ENCODE measurements at places on chromosomes 11 and 22.
A peak's percentile ranks its signal among the peaks of the same experiment; 100 is the strongest.

GRCh38 chr22:46001426-46002106 is 24.6 kb upstream of the WNT7B start:
- no peaks in the 10 kb centered on the region for H3K36me3 ChIP-seq
- H3K27me3 ChIP-seq, result no peaks in the 10 kb centered on the region
- H3K4me3 ChIP-seq, result no peak overlapping the region
- H3K4me1 ChIP-seq, result no peaks in the 10 kb centered on the region
- H3K27ac ChIP-seq, result peak overlapping the region; percentile 22

- no peak for DNase-seq
- no peak overlapping the region for H3K27ac ChIP-seq
- H3K4me1 ChIP-seq, result no peaks in the 10 kb centered on the region
Measured at GRCh38 chr11:87002918-87003317, 34.8 kb upstream of the TMEM135 start.

DNA sequence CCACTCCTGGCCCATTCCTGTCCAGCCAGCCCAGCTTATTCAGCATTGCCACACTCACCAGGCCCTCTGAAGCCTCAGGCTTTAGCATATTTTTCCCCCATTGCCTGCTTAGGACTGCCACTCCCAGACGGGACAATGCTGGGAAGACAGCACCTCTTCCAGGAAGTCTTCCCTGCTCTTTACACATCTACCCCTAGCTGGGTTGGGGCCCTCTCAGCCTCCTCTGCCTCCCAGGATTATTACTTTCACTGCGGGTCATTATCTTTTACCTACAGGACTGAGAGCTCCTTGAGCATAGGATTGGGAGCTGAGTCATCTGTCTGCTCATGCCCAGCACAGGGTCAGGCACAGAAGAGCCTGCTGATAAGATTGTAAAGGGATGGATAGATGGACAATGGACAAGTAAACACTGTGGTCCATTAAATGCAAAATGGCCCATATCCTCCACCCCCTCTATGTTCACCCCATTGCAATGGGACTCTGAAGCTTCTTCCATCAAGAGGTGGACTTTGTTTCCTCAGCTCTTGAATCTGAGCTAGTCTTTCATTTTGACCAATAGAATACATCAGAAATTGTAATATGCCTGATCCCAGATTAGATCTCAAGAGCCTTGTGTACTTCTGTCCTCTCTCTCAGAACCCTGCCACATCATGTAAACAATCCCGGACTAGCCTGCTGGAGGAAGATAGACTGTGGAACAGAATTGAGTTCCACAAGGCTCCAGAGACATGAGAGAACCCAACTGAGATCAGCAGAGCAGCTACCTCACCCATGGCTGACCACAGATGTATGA is 32.0 kb upstream of the LRRC32 start:
- no peak overlapping the region for H3K4me3 ChIP-seq
- no peak for DNase-seq
- no peaks in the 10 kb centered on the region for H3K27me3 ChIP-seq
- no peak overlapping the region for H3K27ac ChIP-seq
- H3K4me1 ChIP-seq, result no peaks in the 10 kb centered on the region

DNA sequence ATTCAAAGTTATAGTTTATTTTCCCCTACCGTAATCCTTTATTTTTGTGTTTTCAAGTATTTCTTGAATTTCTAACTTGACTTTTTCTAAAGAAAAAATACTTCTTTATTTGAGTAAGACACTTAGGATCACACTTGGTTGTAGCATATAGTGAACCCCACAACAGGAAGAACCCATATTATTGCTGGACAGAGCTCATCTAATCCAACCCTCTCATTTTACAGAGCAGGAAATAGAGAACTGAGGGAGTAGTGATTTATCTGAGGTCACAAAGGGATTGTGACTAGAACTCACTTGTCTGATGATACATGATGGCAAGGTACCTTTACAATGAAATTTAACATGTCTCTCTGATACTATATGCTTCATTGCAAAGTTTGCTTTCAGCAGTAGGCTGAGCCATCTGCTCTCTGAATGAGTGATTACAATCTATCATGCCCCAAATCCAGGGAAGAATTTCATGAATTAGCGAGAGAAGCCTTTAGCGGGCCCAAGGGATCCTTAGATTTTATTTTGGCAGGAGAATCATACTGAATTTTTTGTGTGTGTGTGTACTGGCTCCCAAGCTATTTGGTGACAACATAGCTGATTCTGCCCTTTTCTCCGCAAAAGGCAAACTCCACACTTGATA is 9.8 kb downstream of the SLC17A6 start:
- H3K27me3 ChIP-seq, result peaks cover 16% of the 10 kb centered on the region
- no peak overlapping the region for H3K4me3 ChIP-seq
- peak; percentile 25 for DNase-seq
- H3K36me3 ChIP-seq, result no peaks in the 10 kb centered on the region
- no peak overlapping the region for H3K27ac ChIP-seq
- H3K4me1 ChIP-seq, result no peaks in the 10 kb centered on the region

DNA sequence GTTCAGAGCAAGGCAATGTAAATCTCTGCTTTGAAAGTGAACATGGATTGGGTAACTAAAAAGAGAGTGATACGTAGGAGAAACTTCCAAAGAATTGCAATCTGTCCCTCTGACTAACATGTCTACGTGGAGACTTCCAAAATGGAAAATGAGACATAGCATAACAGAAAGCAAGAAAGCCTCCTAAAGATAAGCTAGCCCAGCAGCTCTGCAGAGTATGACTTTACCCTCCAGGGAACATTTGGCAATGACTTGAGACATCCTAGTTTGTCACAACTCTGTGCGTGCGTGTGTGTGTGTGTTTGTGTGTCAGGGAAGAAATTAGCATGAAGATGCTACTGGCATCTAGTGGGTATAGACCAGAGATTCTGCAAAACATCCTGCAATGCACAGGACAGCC is 817.4 kb downstream of the NTM start:
- DNase-seq, result no peak
- H3K27me3 ChIP-seq, result no peaks in the 10 kb centered on the region
- H3K27ac ChIP-seq, result no peak overlapping the region
- no peaks in the 10 kb centered on the region for H3K36me3 ChIP-seq

DNA sequence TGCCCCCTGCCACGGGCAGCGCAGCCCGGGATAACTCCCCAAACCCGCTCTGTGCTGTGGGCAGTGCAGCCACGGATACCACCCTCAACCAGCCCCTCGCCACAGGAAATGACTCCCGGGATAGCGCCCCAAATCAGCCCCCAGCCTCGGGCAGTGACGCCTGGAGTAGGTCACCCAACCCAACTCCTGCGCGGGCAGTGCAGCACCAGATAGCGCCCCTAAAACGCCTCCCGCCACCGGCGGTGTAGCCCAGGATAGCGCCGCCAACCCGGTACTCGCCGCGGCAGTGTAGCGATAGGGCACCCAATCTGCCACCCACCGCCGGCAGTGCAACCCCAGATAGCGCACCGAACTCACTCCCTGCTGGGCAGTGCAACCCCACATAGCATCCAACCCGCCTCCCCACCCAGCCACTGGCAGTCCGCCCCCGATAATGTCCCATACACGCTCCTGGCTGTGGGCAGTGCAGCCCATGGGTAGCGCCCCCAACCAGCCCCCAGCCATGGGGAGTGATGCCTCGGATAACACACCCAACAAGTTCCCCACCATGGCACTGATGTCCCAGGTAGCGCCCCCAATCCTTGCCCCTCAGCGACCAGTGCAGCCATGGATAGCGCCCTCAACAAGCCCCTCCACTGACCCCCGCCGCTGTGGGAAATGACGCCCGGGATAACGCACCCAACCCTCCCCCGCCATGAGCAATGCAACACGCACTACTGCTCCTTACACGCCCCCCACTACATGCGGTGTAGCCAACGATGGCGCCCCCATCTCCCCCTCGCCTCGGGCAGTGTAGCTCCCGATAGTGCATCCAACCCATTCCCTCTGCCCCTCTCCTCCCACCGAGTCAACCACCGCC is 1.5 kb downstream of the RFPL2 start:
- H3K4me1 ChIP-seq, result no peaks in the 10 kb centered on the region
- DNase-seq, result no peak
- no peaks in the 10 kb centered on the region for H3K27me3 ChIP-seq
- no peak overlapping the region for H3K4me3 ChIP-seq

GRCh38 chr11:133677387-133677786 is 145.1 kb upstream of the OPCML start:
- no peak overlapping the region for H3K4me3 ChIP-seq
- no peaks in the 10 kb centered on the region for H3K27me3 ChIP-seq
- H3K36me3 ChIP-seq, result no peaks in the 10 kb centered on the region
- DNase-seq, result peak; percentile 53

DNA sequence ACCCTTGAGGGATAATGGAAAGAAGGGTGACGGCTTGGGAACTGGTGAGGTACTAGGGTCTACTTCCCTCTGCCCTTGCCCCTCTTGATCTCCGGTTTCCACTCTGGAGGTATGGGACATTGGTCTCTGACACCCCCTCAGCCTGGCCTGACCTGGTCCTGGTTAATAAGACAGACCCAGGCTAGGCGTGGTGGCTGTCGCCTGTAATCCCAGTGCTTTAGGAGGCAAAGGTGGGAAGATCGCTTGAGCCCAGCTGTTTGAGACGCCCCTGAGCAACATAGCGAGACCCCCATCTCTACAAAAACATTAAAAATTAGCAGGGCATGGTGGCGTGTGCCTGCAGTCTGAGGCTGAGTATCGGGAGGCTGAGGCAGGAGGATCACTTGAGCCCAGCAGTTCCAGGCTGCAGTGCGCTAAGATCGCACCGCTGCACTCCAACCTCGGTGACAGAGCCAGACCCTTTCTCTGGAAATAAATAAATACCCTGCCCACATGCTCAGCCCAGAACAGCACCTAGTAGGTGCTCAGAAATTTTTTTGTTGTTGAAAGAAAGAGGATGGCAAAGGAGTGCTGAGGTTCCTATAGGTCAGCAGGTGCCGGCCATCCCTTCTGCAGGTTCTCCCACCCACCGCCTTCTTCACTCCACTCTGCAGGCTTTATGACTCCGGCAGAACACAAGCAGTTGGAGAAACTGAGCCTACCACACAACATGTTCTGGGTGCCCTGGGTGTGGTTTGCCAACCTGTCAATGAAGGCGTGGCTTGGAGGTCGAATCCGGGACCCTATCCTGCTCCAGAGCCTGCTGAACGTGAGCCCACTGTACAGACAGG is 6.3 kb downstream of the BEST1 start:
- H3K27ac ChIP-seq, result no peak overlapping the region
- H3K27me3 ChIP-seq, result no peaks in the 10 kb centered on the region
- no peak for DNase-seq
- H3K36me3 ChIP-seq, result no peaks in the 10 kb centered on the region
- no peak overlapping the region for H3K4me3 ChIP-seq

GRCh38 chr11:65470433-65471049 is 28.3 kb upstream of the MALAT1 start:
- H3K4me3 ChIP-seq, result no peak overlapping the region
- H3K27ac ChIP-seq, result peak overlapping the region; percentile 97
- DNase-seq, result no peak
- H3K36me3 ChIP-seq, result no peaks in the 10 kb centered on the region

DNA sequence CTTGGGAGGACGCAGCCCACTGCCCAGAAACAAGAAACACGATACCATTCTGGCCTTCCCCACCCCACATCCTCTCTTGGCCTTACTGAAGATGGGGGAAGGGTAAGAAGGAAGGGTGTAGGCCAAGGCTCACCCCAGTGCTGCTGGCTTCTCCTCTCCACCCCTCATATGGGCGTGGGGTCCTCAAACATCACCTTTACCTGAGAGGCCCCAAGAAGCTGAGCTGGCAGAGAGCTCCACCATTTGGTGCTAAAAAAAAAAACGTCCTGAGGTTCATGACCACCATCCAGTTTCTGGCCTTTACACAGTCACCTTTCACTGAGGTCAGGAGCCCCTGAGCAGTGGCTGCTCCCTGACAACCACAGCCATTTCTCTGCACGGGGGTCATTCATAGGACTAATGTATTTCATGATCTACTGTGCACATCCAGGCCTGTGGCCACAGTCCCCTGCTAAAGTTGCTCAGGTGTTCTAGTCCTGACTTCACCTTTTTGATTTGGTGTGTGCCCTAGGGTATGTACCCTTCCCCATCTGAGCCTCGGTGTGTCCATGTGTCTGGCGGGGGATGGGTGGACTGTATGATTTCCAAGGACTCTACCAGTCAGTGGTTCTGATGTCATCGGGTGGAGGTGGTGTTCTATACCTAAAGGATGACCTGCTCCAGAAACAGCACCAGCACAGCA is 15.1 kb downstream of the RHOG start:
- H3K27me3 ChIP-seq, result no peaks in the 10 kb centered on the region
- H3K27ac ChIP-seq, result no peak overlapping the region
- H3K4me1 ChIP-seq, result no peaks in the 10 kb centered on the region

DNA sequence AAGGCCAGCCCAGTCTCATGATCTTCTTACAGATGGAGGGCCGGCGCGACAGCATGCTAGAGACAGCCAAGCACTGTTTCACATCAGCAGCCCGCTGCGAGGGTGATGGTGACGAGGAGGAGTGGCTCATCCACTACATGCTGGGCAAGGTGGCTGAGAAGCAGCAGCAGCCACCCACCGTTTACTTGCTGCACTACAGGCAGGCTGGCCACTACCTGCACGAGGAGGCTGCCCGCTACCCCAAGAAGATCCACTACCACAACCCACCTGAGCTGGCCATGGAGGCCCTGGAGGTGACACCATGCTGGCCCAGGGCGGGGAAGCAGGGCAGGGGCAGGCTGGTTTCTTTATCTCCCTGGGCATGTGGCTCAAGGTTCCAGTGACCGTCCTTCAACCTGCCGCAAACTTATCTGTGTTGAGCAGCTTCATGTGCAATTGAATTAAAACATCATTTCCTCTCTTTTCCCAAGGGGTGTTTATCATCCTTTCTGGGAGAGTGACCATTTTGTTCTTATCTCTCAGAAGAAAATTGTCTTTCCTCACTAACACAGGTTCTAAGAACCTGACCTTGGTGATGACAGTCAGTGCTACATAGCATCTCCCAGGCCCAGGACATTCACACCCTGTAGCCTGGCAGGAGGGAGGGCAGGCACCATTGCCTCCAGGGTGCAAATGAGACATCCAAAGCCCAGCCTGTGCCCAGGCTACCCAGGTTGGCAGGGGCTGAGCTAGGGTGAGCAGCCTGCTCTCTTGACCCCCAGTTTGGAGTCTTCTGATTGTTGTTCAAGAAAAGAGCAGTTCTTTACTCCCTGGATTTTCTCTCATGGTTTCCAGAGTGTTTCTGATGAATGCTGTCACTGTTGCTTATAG is 80.7 kb downstream of the CABIN1 start:
- no peak for DNase-seq
- H3K27me3 ChIP-seq, result no peaks in the 10 kb centered on the region
- H3K4me3 ChIP-seq, result no peak overlapping the region
- H3K4me1 ChIP-seq, result no peaks in the 10 kb centered on the region
- H3K36me3 ChIP-seq, result peaks cover 44% of the 10 kb centered on the region
